NCI-H1436 treated with DMSO at 0.1 percent for 48 hours (cell line): ENCODE measurements at places on chromosomes 3 and 15.

DNA sequence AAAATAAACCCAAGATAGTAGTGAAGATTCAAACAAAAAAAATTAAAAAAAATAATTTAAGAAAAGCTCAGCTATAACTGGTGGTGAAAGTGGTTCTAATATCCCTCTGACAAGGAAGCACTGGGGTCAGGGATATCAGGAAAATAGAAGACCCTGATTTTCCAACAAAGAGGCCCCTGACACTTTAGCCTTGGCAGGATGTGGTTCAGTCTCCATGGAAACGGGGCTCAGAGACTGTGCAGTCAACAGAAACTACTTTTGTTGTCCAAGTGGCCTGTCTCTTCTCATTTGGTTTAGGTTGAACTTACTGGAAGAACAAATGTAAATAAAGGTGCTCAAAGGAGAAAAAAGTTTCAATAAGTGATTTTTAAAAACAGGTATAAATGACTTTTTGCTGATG is 27.2 kb downstream of the INTS14 start:
- DNase-seq, result no peak

- DNase-seq, result no peak
Measured at GRCh38 chr3:47359323-47359722, 21.5 kb upstream of the PTPN23 start.

DNA sequence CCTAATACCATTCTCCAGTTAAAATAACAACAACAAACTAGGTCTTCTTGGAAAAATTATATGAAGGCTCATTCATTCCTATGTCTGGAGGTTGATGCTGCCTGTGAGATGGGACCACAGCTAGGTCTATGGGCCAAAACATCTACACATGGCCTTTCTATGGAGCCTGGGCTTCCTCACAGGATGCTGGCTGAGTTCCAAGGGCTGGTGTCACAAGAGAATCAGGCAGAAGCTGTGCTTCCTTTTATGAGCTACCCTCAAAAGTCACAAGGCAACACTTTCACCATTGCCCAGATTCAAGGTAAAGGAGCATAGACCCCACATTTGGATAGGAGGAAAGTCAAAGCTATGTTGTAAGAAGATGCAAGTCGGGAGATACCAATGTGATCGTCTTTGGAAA is 4.6 kb upstream of the RTP2 start:
- no peak for DNase-seq

GRCh38 chr3:160372780-160373179 is 26.2 kb downstream of the IFT80 start:
- no peak for DNase-seq

DNA sequence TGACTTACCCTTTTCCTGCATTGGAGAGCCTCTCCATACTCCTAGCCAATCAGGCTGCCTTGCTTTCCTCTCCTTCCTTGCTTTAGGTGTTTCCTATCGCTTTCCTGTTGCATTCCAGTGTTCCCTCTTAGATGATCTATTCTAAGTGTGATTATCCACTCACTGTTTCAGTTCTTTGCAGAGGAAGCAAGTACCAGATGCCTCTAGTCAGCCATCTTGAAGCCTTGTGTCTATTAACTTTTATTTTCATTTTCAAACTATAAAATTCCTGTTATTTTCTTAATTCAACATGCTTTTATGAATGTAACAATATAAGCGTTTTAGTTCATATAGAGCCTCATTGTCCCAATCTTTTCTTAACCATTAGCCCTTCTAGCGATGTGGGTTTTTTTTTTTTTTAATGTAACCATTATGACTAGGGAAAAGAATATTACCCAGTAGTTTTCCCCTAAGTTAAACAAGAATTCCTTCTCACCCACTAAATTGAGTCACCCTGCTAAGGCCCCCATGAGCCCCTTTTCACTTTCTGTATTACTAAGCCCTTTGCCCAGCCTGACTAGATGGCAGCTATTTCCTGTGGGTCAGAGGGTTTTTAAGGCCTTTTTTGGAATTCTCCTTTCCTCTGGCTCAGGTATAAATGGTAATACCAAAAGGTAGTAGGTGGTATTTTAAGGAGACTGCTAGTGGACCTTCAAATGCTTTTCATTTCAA is 229.4 kb upstream of the CTNNB1 start:
- no peak for DNase-seq

GRCh38 chr3:171833789-171834460 is 9.2 kb upstream of the TMEM212 start:
- no peak for DNase-seq

GRCh38 chr3:192331749-192332385 is 395.5 kb downstream of the FGF12 start:
- no peak for DNase-seq

- no peak for DNase-seq
Measured at GRCh38 chr15:80174017-80174746, 21.4 kb downstream of the FAH start.

DNA sequence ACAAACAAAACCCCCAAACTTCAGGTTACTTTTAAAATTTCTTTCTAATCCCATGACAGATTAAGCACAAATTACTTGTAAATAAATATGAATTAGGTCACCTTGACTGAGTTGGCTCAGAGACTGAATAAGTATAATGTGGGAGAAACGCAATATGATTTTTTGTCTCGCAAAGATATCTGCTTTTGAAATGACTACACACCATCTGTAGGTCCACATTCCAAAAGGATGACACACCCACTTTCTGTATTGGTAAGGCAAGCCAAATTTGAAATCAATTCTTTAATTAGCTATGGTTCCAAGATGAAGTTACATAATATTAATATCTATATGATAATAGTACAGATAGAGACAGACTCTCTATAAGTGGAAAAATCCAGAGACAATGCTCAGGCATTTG is 66.9 kb upstream of the CSPG5 start:
- DNase-seq, result no peak

DNA sequence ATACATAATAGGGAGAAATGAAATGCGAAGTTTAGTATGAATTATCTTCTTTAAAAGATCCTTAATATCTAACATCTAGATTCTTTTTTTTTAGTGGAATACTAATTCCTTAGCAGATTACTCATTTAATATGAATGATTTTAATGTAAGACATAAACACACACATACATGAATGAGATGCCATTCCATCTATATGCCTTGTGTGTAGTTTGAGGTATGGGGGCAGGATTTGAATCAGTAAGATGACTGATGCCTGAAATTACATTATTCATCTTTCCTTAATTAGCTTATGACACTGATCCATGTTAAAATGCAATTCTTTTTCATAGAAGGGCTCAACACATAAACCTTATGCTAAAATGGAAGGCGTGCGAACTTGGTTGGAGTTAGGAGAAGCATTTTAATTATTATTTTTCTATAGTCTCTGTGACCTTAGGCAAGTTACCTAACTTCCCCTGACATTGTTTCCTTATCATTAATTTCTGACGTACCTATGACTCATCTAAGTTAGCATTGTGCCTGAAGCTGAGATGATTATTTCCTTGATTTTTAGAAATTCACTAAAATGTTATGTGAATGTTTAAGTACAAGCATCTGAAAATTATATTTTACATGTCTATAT is 10.8 kb upstream of the BNIP2 start:
- no peak for DNase-seq

- DNase-seq, result no peak
Measured at GRCh38 chr3:59818033-59818918, 768.5 kb upstream of the CFAP20DC start.

DNA sequence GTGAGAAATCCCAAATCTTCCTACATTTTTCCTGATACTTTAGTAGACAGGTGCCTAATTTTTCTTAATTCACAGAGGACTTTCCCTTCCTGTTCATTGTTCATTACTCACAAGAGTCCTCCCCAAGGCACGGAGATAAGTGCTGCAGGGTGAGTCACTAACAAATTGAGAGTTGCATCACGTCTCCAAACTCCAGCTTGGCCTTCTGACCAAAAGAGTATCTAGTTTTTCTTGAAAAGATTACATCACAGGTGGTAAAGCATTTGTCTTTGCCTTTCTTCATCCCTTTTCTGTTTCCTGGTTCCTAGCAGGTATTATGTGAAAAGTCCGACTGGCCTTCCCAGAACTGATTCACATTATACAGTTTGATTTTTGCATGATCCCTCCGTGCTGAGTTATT is 24.9 kb upstream of the RASGRP1 start:
- no peak for DNase-seq

- DNase-seq, result no peak
Measured at GRCh38 chr3:27646896-27647295, 75.2 kb downstream of the EOMES start.

- DNase-seq, result no peak
Measured at GRCh38 chr15:42632105-42632675, 56.8 kb downstream of the STARD9 start.

GRCh38 chr15:68791431-68792283 is 29.0 kb downstream of the ANP32A start:
- no peak for DNase-seq

GRCh38 chr3:16295298-16295890 is 30.4 kb downstream of the OXNAD1 start:
- no peak for DNase-seq

DNA sequence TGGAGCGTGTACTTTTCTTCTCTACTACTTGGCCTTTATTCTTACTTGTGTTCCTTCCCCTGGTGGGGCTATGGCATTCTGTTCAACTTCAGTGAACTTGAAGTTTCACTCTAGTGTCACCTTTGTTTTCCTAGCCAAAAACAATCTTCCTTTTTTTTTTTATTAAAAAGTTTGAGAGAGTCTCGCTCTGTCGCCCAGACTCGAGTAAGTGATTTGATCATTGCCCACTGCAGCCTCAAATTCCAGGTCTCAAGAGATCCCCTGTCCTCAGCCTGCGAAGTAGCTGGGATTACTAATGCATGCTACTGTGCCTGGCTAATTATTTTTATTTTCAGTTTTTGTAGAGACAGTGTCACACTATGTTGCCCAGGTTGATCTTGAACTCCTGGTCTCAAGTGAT is 124.8 kb downstream of the SST start:
- no peak for DNase-seq

- DNase-seq, result no peak
Measured at GRCh38 chr15:63880744-63881143, 47.0 kb upstream of the HERC1 start.

DNA sequence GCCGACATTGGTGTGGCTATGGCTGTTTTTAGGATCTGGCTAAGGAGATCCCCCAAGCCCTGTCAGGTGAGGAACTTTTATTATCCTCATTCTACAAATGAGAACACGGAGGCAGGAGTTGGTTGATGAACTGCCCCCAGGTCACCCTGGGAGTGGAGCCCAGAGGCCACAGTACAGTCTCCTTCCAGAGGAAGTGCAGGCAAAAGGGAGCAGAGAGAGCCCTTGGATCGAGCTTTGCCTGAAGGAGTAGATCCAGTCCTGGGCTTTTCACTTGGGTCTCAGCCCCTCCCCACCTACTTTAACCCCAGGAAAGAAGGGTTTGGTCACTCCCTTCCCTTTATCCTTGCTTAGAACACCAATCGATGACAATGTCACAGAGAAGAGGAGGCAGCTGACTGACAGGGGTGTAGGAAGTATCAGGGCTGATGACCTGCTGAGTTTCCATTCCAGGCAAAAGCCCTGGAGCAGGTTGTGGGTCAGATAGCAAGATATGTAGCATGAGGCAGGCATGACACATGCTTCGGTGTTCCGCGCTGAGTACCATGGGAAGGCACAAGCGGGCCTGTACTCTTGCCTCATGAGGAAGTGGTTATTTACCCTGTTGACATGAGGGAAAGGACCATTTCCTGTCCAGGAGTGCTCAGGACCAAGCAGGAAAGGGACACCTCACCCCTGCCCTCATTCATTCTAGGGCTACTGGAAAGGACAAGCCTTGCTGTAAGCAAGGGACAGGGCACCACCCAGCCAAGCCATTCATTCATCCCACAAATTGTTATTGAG is 5.8 kb upstream of the PLA2G4D start:
- no peak for DNase-seq

GRCh38 chr3:27696906-27697305 is 25.2 kb downstream of the EOMES start:
- DNase-seq, result no peak

DNA sequence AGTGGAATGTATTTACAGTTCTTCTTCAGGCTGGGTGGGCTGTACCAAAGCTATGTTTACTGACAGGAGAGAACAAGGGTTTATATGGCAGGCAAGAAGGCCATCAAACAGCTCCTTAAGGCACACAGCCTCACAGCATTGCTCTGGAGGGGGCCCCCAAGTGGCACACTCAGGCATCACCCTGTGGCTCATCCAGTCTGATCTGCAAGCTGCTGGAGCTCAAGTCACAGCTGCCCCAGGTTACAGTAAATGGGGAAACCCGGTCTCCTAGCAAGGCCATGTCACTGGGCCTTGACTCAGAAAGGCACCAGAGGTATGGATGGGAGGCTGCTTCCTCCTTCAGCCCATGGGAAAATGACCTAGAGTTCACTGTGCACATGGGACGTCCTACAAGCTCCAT is 67.5 kb downstream of the TFG start:
- no peak for DNase-seq

DNA sequence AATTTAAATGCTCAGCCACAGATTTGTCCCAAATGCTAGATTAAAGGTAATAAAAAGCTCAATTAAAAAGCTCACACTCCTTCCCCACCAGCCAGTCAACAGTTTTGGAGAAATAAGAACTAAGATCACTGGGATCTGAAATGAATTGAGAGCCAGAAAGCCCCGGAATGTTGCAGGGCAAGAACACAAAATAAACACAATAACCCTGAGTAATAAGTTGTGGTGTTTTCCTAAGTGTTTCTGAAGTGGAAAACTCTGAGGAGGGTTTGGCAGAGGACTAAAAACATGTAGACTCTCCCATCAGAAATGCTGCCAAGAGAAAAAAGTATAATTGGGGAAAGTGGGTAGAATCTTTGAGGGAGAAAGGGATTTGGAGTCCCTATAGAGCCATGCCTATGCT is 127.8 kb downstream of the ABI3BP start:
- no peak for DNase-seq

- no peak for DNase-seq
Measured at GRCh38 chr3:190249414-190249813, 72.8 kb downstream of the CLDN1 start.

DNA sequence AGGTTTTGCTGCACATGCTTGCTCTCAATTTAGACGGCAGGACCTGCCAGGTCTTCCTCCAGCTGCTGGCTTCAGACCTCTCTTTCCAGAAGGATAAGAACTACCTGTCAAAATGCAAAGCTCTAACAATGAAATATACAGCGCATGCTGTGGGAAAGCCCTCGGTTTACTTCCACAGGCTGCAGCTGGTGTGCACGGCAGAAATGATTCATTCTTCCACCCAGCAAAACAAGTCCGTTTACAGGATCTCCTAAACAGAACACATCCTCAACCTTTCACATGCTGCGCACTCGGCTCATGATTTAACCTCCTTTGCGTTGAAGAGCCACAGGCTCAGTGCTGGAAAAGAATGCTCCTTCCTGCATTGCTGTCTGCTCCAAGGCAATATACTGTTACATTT is 92.4 kb upstream of the WNT5A start:
- DNase-seq, result no peak

DNA sequence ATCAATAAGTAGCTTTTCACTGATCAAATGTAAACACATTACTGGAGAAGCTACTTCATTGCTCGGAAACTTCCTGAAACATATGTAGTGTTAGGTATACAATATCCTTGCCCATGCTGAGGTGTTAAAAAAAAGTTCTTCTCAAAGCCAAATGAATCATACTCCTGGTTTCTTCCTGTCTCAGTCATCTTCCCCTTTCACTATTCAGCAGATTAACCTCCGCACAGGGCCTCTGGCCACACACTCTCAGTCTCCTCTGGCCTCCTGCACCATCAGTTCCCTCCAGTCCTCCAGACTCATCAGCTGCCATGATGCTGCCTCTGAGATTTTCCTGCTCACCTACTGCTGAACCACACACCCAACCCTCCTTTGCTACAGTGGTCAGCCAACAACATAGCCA is 70.5 kb upstream of the BOC start:
- no peak for DNase-seq

- no peak for DNase-seq
Measured at GRCh38 chr3:38644016-38644661, 5.3 kb downstream of the SCN5A start.
